ENCODE measurements at places on chromosomes 7 and 10.

- no peak for DNase-seq
Measured at GRCh38 chr7:78164459-78164858, 365.9 kb downstream of the PHTF2 start.

GRCh38 chr10:17831341-17831740 is 22.2 kb downstream of the MRC1 start:
- no peak for DNase-seq

- DNase-seq = no peak
Measured at GRCh38 chr10:310976-311639, 175.9 kb downstream of the ZMYND11 start.

DNA sequence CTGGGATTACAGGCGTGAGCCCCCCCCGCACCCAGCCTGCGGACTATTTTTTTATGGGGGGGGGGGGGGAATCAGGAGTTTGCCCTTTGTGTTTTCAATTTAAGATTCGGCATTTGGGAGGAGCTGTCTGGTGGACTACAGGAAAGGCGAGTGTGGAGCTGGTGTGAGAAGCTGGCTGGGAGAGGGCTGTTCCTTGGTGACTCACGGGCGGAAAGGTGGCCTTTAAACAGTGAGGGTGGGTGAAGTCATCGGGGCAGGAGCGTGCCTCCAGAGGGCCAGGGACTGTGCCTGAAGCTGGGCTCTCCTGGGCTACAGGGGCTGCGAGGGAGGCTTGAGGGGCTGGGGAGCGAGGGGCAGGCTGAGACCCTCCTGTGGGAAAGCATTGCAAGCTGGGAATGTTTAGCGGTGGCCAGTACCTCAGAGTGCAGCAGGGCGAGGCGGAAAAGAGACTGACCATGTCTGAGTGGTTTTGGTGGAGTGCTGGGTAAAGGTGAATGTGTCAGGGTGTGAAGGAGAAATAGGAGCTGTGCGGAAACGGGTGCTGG is 39.7 kb upstream of the ZNF32 start:
- no peak for DNase-seq

DNA sequence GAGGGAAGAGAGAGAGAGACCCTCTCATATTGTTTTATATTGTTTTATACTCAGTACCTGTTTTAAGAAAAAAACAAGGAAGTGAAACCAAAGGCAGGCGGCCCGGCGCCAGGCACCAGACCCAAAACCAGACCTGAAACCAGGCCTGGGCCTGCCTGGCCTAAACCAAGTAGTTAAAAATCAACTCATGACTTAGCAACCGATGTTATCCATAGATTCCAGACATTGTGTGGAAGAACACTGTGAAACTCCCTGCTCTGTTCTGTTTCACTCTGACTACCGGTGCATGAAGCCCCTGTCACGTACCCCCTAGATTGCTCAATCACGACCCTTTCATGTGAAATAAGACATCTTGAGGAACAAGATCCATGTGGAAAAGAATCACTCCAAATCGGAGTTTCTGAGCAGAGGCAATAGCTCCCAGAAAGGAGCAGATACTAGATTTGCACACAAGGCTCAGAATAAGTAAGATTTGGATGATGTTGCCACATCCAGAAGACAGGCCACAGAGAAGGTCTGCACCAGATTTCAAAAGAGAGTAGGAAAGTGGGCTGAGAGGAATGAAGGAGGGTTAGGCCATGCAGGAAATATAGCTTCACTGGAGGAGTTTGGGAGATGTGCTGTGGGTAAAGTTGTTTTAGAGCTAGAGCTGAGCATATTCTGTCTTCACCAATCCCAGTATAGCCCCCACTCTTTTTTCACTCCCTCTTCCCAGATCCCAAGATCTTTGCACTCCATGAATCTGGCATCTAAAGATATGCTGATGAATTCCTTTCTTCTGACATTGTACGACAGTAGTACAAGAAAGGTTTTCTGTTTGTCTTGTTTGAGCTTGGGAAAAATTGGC is 8.8 kb upstream of the ZNF248 start:
- no peak for DNase-seq

DNA sequence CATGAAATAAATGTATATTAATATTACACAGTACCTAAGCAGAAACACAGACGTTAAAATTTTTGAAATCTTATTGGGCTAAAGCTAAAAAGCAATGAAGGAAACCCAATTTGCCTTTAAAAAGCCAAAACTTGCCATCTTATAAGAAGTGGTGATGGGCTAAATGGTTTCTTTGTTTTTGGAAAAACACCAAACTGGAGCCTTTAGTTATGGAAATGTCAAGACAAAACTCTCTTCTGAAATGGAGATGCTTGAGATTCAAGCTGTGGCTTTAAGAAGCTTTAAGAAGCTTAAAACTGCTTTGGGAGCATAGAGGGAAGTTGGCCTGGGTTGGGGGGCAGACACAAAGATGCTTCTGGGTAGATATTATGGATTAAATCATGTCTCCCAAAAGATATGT is 277.0 kb downstream of the GFRA1 start:
- DNase-seq = no peak

- DNase-seq = no peak
Measured at GRCh38 chr7:42831718-42832522, 80.0 kb downstream of the C7orf25 start.

GRCh38 chr10:52650873-52651272 is 121.7 kb downstream of the MBL2 start:
- no peak for DNase-seq

- DNase-seq = no peak
Measured at GRCh38 chr10:64040781-64041180, 519.6 kb downstream of the REEP3 start.

DNA sequence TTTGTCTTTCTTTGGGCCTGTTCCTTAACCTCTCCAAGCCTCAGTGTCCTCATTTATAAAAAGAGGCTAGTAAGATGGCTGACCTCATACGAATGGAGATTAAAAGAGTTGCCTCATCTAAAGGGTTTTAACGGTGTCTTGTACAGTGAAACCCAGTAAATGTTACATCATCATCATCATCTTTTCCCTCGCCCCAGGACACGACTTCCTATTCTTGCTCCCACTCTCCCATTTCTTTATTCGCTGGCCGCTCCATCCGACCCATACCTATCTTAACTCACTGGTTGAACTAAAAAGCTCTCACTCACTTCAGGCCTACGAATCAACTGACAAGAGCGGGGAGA is 554 bp downstream of the FRA10AC1 start:
- no peak for DNase-seq

GRCh38 chr7:7944619-7945282 is 23.8 kb upstream of the GLCCI1 start:
- no peak for DNase-seq

DNA sequence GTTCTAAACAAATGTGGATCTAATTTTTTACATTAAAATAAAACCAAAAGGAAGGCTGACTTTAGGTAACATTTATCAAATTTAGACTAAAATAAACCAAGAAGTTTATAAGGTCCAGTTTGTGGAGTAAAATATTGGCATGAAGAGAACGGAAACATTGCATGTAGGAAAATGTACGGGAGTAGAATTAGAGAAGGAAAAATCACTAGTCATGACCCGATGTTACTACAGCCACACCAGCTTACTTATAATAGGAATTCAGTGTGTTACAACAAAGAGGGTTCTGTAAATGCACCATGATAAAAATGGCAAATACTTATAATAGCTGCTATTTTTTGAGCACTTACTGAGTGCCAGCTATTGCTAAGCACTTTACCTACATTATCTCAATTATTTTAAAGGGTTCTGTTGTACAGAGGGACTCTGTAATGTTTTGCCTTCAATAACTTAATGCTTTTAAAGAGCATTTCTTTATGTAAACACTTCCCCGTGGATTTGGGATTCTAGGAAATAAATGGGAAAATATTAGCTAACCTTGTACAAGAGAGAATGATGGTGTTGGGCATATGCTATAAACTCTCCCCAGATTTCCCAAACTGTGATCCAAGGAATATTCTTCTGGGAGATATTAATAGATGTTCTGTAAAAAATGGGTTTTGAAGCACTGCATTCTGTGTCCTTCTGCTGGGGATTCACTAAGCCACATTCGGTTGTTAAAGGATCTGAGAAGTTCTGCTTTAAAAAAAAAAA is 296.7 kb downstream of the BBS9 start:
- no peak for DNase-seq

DNA sequence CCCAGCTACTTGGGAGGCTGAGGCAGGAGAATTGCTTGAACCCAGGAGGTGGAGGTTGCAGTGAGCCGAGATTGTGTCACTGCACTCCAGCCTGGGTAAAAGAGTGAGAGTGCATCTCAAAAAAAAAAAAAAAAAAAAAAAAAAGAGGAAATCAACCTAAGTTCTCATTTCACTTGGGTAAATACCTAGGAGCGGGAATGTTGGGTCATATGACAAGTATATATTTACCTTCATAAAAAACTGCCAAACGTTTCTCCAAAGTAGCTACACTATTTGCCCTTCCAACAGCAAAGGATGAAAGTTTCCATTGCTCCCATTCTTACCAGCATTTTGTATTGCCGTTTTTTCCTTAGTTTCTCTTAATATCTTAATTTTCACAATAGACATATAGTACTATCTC is 9.8 kb downstream of the P4HA1 start:
- no peak for DNase-seq
